ENCODE measurements at places on chromosomes 2 and 18.

DNA sequence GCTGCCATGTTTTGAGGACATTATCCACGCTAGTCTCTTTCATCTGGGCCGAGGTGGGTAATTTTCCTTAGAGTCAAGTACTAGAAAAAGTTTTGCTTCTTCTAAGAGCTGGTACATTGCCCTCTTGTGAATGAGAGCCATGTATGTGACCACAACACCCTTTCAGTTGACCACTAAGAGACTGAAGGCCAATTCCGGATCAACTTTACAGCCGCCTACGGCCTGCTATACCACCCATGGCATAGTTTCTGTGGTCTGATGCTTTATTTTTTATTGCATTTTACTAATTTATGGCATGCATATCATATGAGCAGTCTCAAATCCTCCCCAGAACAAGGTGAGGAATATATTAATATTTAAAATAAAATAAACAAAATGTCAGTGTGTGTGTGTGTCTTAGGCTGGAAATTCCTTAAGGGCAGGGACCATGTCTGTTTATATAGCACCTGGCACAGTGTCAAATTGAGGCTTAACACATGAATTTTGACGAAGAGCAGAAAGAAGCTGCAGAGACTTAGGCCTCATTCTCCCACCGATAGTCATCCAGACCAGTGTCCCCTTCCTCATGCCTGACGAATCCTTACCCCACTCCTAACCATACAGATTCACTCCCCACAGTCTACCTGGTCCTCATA lies 35.4 kb downstream of the PSD4 start:
- no peak for DNase-seq

DNA sequence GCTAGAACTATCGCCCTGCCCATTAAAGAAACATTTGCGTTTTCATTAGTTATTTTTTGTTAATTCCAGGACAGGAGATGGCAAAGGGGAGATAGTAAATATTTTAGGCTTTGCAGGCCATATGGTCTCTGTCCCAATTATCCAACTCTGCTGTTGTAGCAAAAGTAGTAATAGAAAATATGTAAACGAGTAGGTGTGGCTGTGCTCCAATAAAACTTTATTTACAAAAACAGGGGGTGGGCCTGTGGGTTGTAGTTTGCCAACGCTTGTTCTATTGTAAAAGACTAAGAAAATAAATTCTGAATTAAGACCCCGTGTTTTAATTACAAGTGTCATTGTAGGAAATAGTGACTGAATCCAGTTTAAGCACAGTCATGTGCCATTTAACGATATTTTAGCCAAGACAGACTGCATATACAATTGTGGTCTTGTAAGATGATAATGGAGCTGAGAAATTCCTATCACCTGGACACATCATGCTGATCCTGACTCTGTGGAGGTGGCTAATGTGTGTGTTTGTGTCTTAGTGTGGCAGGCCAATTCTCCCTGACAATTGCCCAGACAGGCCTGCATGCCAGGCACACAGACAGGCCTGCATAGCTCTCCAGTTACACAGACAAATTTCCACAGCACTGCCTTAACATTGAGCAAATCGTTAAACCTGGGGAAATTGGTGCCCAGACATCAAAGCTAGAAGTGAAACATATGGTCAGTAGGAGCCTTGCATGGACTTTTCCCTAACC lies 76.4 kb downstream of the SKA1 start:
- DNase-seq: no peak

DNA sequence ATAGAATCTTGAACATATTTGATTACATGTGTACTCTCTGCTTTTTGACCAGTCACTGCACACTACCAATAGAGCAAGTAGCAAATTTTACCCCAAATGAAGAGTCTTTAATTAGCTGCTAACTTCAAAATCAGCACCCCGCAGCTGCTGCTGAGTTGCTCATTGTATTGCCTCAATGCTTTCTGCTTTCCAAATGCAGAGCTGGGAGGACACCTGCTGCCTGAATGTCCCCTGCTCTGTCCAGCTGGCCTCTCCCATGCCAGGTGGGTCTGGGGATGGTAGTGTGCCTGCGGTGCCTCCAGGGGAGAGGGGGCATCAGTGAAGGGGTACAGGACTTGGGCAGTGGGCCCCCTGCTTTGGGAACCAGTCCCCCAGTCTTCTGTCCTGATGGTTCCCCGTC lies 184.8 kb downstream of the PRKCE start:
- no peak for DNase-seq

DNA sequence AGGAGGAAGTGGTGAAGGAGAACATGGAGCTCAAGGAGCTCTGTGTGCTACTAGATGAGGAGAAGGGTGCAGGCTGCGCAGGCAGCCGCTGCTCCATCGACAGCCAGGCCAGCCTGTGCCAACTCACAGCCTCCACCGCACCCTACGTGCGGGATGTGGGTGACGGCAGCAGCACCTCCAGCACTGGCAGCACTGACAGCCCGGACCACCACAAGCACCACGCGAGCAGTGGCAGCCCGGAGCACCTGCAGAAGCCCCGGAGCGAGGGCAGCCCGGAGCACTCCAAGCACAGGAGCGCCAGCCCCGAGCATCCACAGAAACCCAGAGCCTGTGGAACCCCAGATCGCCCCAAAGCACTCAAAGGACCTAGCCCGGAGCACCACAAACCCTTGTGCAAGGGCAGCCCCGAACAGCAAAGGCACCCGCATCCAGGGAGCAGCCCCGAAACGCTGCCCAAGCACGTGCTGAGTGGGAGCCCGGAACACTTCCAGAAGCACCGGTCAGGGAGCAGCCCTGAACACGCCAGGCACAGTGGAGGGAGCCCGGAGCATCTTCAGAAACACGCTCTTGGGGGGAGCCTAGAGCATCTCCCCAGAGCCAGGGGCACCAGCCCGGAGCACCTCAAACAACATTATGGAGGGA lies 9.0 kb downstream of the CCDC85A start:
- DNase-seq: no peak
